ENCODE measurements at places on chromosomes 6 and 20.

DNA sequence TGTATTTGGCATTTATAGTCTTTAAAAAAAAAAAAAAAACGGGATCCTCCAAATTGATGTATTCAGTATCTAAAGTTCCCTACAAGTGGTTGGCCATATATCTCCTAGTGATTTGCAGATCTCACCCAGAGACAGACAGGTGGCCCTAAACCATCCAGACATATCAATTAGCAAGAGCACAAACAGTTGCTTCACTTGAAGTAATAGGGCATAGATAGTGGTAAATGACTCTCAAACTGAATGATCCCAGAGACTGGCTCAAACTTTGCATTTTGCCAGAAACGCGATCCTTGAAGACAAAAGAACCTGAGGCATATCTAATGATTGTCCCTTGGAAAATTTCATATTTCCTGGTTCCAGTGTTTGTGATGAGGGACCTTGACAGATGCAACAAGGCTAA lies 54.6 kb downstream of the HMGCLL1 start:
- no peak for DNase-seq

- no peak for DNase-seq
Measured at GRCh38 chr6:101558712-101559111, 165.2 kb downstream of the GRIK2 start.

GRCh38 chr20:46401478-46401860 lies 4.9 kb downstream of the ELMO2 start:
- no peak for DNase-seq

DNA sequence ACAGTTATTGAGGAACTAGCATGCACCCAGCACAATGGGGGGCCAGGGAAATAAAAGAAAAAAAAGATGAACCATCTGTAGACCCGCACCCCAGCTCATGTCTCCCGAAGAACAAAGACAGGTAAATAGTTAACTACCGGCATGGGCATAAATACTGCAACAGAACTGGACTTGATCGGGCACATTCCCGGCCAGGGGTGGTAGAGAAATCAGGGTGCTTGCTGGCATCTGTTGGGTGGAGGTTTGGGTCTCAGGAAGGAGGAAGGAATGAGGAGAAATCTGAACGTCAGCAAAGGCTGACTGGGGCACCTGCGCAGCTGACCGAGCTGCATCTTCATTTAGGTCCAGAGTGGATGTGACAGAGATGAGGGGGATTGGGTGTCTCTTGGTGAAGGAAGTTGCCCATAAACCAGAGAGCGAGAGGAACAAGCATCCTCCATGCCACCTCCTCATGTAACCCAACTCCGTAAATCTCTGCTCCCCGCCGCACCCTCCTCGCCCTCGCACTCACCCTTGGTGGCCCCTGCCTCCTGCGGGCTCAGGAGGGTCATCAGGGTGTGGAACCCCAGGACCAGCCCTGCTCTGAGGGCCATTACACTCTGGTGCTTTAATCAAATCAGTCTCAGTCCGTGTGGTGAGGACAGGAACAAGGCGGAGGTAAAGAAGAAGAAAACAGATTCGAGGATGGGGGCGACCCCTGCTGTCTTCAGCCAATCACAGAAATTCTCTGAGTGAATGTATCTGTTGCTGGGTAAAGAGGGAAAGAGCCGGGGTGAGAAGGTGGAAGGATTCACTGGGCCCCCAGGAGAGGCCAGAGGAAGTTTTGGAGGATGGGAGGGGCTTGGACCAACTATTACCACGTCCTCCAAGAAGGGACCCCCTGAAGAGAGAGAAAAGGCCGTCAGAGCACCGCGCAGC lies at the start of gene HLA-DOA:
HLA-DOA (minus strand) TSS at position 648 of the 918 bp plus-strand sequence.
- no peak for DNase-seq

GRCh38 chr6:132412656-132413498 lies 11.6 kb upstream of the MOXD1 start:
- no peak for DNase-seq

DNA sequence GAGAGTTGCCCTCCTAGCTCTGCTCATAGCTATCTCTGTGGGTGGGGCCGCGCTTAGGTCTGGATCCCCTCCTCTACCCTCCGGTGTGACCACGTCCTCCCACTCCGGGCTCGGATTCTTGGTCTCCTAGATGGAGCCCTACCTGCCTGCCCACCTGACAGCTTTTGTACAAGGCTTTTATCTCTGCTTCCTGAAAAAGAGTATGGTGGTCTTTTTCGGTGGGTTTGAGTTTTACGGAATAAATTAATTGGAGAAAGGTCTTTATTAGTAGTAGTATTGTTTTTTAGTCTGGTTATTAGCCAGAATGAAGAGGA lies 773 bp downstream of the SMAP1 start:
- peak; percentile 33 for DNase-seq
